Astrocyte (in vitro differentiated cells and primary cell): ENCODE measurements at places on chromosomes 2 and 18. TPM values are rescaled to one million over a fixed set of nuclear protein-coding genes. Genes with fewer than 3 reads are reported as not detected.

- no peak overlapping the region for H3K27ac ChIP-seq
- peaks cover 2% of the 10 kb centered on the region for H3K27me3 ChIP-seq
- no peak overlapping the region for H3K4me3 ChIP-seq
- no peak for DNase-seq
Observed at GRCh38 chr2:118197011-118197675, 108.9 kb downstream of the INSIG2 start.

GRCh38 chr2:169860149-169860548, 32.9 kb downstream of the UBR3 start:
- DNase-seq, result no peak
- no peaks in the 10 kb centered on the region for H3K4me1 ChIP-seq
- H3K36me3 ChIP-seq, result no peaks in the 10 kb centered on the region
- H3K4me3 ChIP-seq, result no peak overlapping the region
- H3K27ac ChIP-seq, result no peak overlapping the region

EFHD1 gene
- 15.7 and 18.8 TPM in 2 replicates for total RNA-seq

FAM161A gene
- 2.8 and 2.9 TPM in 2 replicates for total RNA-seq

CFC1 gene
- not detected in 2 replicates for total RNA-seq
